T-helper 2 cell (primary cell): ENCODE measurements at places on chromosomes 2 and 18.

DNA sequence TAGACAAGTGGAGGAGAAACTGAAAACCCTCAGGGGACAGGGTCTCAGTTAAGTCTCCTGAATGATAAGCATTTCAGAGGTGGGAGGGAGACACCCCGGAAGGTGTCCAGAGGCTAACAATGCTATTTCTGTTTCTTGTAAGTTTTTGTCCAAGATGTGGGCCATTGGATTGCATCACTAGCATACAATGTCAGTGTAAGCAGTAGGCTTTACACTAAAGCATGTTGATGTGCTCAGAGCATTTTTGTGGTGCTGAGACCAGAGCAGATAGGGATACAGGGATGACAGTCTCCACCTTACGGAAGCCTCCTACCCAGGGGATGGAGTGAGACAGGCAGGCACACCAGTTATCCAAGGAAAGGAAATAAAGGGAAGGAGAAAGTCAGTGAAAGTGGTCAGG lies 2.2 kb upstream of the IL1R1 start:
- no peak for DNase-seq

- no peak for DNase-seq
Observed at GRCh38 chr2:80222644-80223043, 81.9 kb downstream of the LRRTM1 start.

DNA sequence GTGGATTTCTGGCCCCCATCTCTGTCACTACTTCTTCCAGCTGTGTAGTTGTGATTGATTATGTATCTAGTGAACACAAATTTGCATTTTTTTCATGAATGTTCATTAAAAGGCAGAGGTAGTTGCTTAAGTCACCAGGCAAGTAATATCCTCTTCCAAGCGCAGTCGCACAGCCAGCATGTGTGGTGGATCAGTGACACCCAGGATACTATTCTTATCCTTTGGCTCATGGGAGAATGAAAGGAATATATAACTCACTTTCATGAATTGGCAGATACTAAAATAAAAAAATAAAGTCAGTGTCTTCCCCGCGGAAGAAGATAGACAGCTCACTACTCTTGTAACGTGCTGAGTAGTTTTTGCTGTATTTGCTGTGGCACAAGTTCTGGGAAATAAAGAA lies 387.8 kb downstream of the CDH7 start:
- no peak for DNase-seq

DNA sequence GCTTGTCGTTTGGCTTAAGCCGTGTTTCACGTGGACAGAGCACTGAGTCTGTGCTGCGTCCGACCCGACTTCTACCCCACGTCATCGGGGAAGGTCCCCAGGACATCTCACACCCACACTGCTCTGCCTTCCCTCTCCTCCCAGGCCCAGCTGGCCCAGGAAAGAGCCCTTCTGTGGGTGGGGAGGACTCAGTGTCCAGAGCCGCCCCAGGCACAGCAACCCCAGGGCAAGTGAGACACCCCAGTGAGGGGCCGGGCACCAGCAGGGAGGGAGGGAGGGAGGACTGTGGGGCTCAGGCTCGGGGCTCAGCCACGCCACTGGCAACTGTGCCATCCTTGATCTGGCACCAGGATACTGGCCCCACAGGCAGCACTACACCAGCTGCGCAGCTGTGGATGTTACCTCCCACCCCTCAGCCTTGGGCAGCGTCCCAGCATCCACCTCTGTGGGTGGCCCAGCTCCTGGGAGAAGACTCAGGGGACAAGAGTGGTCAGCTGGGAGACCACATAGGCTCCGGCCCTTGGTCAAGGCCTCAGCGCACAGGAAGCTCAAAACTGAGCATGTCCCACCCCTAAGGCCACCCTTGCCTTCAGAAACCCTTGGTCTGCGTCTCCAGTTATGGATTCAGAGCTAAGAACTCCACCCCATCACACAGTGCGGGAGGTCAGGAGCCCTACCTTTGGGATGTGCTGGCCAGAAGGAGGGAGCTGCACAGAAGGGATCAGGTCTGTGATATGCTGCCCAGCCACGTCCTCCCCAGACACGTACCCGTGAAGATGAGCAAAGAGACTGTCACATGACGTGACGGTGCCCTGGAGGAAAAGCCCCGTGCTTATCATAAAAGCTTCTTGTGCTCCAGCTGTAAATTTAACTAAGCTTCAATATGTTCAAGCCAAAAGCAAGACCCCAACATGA lies 11.7 kb downstream of the PASK start:
- DNase-seq, result no peak

DNA sequence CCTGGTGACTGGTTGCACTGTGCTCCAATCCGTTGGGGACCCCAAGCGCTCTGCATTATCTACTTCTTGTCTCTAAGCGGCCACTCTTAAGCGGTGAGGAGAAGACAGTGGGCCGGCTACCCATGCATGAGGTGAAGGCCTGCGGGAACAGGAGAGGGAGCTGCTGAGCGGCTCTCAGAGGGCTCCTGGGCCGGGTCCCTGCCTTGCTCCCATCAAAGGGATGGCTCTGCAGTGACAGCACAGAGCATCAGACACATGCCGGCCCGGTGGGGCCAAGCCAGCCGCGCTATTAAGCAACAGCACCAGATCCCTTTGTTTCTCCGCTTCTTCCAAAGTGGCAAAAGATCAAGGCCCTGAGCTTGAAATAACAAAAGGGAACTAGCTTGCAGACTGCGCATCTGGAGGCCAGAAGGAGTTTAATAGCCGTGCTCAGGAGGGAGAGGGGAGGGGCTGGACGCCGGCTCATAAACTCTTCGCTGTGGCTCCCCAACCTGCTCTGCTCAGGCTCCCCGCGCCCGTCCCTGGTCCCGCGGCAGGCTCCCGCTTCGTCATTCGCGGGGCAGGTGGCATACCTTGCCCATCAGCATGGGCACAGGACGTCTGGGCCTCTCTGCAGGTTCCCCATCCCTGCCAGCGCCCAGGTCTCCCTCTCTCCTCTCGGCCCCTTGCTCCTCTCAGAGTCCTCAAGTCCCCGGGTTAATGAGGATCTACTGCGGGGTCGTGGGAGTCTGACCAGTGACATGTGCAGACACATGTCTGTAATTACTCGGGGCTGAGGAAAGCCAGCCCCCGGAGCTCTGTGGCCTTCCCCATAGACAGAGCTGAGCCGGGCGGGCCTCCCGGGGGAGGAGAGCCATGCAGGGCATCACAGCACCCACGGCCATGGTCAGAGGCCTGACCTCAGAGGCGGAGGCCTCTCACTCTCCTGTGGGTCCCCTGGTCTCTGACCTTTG lies 96.7 kb downstream of the ASB1 start:
- DNase-seq, result no peak

DNA sequence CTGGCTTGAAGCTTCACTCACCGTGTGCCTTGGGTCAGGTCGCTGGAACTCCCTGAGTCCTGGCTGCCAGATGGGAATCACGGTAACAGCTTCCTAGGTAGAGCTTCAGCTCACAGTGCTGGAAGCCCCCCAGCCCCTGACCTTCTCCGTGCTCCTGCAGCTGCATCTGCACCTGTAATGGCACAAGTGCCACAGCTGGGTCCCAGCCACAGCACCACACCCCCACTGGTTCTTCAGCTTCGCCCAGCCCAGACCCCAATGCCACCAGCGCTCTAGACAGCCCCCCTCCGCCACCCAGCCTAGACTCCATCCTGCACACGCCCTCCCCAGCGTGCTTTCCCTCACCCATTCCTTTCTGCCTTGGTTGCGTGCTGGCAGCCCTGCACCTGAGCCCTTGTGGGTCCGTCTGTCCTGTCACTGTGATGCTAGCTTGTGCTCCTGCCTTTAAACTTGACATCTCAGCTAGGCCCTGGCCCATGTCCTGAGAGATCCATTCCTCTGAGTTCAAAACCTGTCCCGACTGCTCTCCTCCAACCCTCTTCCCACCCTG lies 7.6 kb upstream of the ESPNL start:
- DNase-seq, result no peak

GRCh38 chr18:604771-605170 lies 8.0 kb downstream of the CLUL1 start:
- no peak for DNase-seq

DNA sequence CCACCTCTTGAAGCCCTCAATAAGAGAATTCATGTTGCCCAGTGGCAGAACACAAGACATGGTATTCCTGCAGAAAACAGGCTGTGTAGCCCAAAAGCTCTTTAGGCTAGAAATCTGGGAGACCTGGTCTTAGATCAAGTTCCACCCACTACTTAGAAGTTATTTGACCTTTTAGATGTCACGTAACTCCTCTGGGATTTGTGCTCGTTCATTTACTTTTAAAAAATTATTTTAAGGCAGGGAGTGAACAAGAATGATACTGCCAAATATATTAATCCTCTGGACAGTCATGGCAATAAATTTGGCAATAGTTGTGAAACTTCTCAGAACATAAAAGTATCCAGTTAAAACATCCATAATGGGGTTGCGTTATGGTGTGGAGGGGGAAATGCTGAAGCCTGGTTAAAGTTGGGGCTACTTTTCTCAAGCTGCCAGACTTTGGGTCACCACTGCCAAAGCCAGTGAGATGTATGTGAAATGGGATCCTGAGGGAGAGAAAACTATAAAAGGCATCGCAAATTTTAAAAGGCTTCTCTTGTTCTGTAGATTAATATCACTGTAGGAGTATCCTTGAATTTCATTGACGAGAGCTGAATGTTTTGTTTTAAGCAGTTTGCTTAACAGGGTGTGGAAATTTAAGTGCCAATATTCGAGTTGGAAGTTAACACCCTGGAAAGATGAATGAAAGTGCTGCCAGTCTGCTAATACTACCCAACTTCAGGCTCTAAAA lies 15.8 kb downstream of the DAPL1 start:
- no peak for DNase-seq

DNA sequence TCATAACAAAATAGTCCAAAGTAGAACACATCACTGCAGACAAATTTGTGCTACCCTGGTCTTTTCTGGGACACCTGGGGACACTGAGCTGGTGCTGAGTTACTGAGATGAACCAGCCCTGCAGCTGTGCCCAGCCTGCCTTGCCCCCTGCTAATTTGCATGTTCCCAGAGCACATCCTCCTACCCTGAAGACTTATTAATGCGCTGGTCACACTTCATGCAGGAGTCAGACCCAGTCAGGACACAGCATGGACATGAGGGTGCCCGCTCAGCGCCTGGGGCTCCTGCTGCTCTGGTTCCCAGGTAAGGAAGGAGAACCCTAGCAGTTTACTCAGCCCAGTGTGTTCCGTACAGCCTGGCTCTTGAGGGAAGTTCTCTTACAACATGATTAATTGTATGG lies 1518.3 kb downstream of the RPIA start:
- DNase-seq, result no peak

GRCh38 chr2:213104092-213104902 lies 47.1 kb downstream of the IKZF2 start:
- DNase-seq, result no peak

DNA sequence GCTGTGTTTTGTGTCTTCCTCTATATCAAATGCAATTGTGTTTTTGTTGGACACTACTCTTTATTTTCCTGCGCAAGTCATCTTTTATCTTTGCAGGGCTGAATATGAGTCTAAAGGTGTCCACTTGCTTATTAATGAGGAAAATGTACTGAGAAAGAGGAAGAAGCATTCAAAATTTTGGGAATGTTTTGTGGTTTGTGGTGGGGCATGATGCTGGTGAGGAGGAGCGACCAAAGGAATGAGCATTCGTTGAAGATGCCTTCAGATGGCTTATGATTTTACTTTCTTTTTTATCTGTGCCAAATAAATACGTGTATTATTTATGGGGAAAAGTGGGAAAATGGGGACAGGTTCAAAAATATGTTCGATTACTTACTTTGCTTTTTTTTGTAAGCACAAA lies 63.9 kb upstream of the SMIM21 start:
- no peak for DNase-seq

DNA sequence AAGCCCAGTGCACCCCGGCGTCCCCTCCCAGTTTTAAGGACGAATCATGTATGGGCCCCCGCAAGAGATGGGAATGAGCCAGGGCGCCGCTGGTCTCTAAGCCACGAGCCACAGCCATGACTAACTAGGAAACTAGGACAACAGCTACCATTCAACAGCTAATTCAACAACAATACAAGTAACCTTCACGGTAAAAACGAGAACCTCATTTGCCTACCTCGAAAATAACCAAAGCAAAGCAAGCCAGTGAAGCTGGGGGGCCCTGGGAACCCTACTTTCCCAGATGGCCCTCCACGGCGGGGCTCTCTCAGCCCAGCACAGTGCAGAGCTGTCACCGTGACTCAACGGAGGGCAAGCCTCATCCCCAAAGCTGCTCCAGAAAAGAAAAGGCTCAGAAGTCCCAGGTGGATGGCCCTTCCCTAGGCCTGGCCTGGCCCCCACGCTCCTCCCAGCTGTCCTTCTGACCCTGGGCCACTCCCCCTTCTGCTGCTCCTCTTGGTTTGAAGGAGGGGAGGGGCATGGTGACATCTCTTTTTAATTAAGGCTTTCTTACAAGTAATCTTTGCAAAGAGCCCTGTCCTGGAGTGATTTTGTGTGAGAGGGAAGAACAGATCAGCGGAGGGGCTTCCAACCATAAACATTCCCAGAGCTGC lies 126.3 kb downstream of the HDAC4 start:
- no peak for DNase-seq

GRCh38 chr18:34495506-34495905 lies 214.6 kb upstream of the DTNA start:
- DNase-seq, result no peak

DNA sequence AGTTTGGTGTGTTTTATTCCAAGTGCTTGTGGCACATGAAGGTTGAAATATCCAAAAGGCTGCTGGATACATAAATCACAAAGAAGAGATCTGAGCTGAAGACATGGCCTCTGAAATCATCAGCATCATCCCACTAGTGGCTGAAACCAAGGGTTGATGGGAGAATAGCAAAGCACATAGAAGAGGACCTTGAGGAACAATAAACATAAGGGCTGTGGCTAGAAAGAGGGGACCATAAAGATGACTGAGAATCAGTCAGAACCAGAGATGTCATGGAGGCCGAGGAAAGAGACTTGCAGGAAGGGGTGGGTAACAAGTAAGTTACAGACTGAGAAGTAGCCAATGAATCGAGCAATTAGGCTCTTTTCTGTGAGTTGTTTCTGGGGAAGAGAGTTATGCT lies 116.8 kb downstream of the CDC42EP3 start:
- DNase-seq, result no peak

- no peak for DNase-seq
Observed at GRCh38 chr2:165787334-165787733, 6.7 kb downstream of the GALNT3 start.

DNA sequence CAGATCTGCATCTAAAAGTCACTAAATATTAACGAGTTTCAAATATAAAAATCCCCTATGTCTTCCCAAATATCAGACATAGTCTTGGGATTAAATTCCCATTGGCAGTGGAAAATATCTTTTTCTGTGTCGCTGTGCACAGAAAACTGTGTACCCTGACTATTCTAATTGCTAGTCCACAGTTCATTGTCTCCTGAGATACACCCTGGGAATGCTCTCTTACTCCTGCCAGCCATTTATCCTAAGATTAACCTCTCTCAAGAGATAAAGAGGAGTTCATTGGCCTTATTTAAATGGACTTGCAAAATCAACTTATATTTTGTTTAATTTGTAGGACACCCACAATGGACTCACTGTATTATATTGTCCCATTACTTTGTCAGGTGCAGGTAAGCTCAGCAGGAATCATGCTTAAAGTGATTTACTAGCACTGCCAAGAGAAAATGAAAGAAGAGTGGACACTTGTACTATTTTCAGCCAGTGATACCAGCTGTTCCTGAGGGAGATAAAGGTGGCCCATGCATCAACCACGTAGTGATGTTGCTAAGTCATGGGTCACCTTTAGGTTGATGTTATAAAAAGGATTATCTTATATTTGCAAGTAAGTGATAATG lies 553.8 kb downstream of the PIK3C3 start:
- DNase-seq, result no peak

- DNase-seq, result no peak
Observed at GRCh38 chr18:37476182-37476581, 89.4 kb downstream of the CELF4 start.
